ENCODE measurements at places on chromosomes 11 and 22.

DNA sequence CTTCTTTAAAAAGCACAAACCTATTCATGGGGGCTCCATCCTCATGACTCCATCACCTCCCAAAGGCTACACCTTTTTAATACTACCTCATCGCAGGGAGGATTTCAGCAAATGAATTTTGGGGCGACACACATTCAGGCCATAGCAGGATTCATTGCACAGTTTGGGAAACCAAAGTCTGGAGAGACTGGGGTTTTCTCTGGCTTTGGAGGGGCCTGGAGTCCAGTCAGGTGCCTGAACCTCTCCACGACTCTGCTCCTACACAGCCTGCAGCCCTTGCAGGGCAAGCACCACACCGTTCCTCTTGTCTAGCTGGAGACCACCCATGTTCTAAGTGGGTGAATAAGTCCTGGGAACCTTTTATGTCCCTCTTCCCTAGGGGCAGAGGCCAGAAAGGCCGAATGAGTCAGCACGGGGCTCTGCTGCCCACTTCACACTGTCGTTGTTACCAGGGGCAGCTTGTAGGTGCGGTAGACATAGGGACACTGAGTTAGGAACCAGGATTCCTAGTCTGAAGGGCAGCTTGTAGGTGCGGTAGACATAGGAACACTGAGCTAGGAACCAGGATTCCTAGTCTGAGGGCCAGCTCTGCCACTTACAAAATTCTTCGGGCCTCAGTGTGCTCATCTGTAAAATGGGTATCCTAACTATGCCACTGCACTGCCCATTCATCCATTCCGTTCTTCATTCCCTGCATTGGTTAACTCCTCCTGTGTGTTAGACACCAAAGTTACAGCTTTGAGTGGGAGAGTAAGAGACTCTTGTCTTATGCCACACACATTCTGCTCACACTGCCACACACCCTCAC, 251.7 kb upstream of the B3GAT1 start:
- no peak for DNase-seq

GRCh38 chr22:32800158-32800882, 1.2 kb upstream of the TIMP3 start:
- DNase-seq = peak; percentile 90

GRCh38 chr11:17229481-17230152, 21.8 kb upstream of the PIK3C2A start:
- DNase-seq = no peak

- no peak for DNase-seq
These were observed 3.0 kb downstream of the RHOG start for GRCh38 chr11:3837793-3838192.

DNA sequence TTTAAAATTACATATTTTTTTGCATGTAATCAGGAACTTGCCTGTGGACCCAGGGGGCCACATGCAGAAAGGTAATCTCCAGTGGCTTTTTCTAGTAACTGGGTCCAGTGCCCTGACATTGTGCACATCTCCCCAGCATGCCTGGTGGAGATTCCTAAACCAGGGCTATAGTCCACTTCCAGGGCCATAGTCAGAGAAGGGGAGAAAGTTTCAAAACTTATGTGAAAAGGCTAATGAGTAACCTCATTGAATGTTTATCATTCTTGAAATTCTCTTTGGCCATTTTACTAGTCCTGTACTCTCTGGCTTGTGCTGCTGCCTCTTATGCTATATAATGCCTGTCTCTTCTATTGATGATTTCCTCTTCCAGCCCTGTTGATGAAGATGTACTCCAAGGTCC, 47.8 kb downstream of the BARX2 start:
- DNase-seq = no peak

DNA sequence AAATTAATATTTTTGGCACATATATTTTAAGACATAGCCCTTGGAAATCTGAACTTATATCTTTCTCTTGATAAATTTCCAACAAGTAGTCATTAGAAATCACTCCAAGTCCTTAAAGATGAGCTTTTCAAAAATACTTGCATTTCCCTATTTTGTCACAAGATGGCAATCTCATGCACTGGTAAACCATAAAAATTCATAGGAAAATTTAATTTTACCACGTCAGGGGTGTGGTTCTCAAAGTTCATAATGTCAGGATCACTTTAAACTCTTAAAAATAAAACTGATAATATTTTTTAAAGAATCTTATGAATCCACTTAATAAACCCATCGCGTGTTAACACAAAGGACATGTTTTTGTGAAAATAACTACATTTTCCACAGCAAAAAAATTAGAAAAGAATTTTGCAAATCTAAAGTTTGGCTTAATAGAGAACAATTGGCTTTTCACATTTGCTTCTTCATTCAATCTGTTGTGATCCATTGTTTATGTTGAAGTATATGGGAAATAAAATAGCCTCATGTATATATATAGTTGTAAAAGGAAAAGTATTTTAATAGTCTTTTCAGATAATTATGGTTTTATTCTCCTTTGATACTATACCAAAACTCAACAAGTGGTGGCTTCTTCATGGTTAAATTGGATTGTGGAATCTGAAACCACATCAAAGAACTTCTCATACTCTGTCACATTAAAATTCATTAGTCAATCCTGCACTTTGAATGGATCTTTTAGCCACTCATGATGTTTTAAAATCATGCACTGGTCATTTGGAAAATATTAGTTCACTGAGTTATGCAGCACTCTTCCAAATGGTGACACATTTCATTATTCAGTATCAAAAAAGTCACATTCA, 169.1 kb downstream of the CADM1 start:
- DNase-seq = peak; percentile 67

- no peak for DNase-seq
These were observed 87.4 kb upstream of the SHISAL1 start for GRCh38 chr22:44399906-44400762.

DNA sequence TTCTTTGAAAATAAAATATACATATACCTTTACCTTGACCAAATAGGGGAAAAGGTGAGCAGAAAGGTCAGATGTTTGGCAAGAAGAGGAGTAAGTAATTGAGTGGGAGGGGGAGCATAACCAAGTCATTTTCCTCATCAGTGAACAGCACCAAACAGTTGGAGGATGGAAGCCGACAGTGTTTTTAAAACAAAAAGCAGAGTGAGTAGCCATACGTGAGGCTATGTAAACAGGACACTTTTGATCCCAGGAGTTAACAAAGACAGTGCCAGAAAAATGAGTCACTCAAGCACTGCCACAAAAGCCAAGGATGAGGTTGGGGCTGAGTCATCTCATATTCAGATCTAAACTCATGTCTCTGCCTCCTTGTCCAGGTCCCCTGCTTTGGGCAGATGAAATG, 734.7 kb downstream of the KCNA4 start:
- DNase-seq = no peak

DNA sequence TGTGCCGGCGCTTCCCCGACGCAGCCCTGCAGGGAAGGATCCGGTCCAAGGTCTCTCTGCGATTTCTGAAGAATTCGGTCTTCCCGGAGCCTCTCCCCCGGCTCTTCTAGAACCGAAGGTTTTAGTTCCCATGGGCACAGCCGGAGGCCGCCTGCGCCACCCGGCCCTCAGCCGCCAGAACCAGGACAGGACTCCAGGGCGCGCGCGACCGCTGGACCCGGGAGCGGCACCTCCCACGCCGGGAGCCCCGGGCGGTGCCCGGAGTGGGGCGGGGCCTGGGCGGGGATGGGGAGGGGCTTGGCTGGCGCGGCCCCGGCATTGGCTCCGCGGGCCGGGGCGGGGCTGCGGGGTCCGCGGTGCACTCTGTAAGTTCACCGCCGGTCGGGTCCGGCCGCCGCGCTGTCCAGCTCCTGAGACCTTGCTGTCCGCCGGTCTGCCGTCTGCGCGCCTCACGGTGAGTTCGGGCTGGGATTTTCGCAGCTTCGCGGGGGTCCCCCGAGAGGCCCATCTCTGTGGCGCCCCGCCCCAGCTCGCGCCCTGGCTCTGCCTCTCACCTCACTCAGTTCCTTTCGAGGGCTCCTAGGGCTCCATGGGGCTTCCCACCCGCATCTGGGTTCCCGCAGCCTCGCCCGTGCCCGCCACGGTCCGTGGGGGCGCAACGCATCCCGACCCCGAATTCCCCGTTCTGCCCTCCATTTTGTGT, at the start of gene CDC42EP2:
CDC42EP2 (plus strand) TSS at position 366 of the 703 bp plus-strand sequence. CDS start 6,033 bp downstream, outside the sequence.
- peak; percentile 93 for DNase-seq

DNA sequence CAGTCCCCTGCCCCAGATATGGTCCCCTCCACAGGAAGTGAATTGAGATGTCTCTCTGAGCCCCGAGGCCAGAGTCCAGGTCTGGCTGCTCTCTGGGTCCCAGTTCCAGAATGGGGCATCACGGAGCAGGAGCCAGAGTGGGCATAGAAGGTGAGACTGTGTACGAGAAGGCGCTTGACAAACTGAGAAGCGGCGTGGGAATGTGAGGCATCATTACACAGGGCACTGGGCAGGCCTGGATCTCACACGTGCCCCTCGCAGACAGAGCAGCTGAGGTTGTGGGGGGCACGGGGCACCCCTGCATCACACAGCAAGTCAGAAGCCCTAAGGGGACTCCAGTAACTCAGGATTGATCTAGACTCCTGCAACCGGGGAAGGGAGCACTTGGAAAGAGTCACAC, 9.2 kb downstream of the STARD10 start:
- DNase-seq = no peak

DNA sequence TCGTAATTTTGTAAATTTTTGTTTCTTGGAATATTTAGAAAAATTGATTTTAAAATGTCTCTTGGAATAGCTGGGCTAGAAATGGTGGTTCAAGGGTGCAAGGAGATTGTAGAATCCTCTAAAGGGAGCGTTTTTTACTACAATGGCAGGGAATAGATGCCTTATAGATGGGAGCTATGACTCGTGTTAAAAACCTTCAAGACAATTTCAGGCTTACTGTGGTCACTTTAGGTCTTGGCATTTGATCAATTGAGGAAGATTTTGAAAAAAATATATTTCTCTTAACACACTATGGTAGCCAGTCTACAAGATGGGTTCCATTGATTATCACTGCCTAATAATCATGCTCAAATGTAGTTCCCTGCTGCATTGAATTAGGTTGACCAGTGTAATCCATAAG, 25.0 kb downstream of the METTL15 start:
- no peak for DNase-seq

GRCh38 chr22:30947816-30948454, 20.6 kb downstream of the MORC2 start:
- DNase-seq = peak; percentile 81

GRCh38 chr22:44578110-44578457, 80.1 kb upstream of the RTL6 start:
- no peak for DNase-seq

- DNase-seq = no peak
These were observed 9.3 kb downstream of the RPL3 start for GRCh38 chr22:39309881-39310714.

DNA sequence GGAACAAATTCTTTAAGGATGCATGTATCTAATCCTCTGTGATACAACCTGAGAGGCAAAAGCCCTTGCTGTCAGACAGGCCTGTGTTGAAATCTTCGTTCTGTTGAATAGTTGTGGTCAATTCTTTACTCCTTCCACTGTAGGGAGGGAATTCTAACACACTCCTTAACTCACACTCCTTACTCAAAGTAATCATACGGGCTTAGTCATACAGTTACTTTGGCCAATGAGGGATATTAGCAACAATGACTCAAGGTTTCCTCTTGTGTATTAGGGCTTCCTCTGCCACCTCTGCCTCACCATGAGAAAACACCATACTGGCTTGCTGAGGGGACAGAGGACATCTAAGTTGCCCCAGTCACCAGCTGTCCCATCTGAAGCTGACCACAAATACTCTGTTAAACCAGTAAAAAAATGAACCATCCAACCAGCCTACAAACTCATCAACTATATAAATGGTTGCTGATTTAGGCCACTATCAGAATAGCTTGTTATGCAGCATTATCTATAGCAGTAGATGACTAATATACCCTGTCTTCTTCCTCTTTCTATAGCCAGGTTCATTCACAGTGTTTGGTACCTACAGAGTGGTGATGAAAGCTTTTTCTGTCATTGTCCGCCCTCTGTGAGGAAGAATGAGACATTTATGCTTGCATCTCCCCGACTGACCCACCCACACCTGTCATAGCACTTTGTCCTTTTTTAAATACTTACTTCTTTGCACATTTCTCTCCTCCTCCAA, 322.8 kb upstream of the SYN3 start:
- DNase-seq = no peak

DNA sequence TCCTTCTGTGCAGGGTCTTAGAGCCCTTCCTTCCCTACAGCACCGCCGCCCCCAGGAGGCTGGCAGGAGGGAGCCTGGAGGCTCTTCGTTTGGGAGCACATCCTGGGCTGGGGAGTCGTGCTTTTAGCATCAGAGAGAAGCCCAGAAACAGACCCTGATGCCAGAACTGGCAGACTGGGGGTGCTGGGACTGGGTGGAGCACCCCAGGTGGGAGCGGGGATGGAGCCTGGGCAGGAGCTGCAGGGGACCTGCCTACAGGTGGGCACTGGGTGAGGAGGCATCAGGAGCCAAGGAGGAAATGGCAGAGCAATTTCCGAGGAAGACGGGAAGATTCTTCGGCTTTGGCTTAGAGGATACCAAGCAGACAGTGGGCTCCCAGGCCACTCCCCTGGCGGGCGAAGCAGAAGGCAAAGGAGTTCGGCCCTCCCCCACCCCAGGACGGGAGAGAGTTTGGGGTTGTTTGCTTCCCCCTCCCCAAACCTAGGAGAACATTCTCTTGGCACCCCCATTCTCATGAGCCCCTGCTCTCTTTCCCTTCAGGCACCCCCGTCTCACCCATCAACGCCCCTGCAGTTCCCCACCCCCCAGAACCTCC, 1.1 kb downstream of the SYT7 start:
- no peak for DNase-seq

DNA sequence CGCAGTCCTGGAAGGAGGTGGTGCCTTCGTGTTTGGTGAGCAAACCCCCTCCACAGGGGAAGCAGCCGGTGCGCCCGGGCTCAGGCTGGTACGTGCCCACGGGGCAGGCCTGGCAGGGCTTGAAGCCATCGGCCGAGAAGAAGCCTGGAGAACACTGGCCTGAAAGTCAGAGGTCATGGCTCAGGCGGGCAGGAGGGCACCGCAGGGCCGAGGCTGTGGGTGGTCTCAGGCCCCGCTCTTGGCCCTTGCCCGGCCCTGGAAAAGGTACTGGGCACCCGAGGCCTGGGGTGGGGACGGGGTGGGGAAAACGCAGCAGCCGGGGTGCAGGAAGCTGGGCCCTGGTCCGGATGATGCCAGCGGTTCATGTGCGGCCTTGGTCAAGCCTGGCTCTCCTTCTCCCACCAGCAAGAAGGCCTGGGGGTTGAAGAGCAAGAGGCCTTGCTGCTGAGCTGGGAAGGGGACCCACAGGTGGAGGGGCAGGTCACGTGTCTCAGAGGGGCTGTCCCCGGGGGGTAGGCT, 25.6 kb upstream of the TTLL12 start:
- no peak for DNase-seq

GRCh38 chr11:37411289-37411688, 813.3 kb upstream of the RAG2 start:
- DNase-seq = no peak

DNA sequence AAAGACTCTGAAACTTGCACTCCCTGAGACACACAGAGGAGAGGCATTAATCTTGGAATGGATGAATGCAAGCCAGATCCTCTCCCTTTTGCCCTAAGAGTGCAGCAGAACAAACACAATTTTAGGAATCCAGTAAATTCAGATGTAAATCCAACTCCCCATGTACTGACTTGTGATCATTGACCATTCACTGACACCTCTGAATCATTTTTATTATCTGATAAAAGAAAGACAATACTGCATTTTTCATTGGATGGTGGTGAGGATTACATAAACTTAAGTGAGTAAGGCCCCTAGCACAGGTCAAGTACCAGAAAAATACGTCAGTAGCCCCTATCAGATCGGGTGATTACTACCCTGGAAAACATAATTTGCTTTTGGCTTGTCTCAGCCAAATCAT, 782.9 kb upstream of the API5 start:
- DNase-seq = no peak

Data from tongue (tissue), 3 donors.